ENCODE measurements at places on chromosomes 4 and X. TPM values are rescaled to one million over a fixed set of nuclear protein-coding genes. Genes with fewer than 3 reads are reported as not detected.

TEX13D gene
- 0.05 TPM for polyA plus RNA-seq

GRCh38 chrX:769796-770195, 139.2 kb downstream of the SHOX start:
- DNase-seq = no peak

DNA sequence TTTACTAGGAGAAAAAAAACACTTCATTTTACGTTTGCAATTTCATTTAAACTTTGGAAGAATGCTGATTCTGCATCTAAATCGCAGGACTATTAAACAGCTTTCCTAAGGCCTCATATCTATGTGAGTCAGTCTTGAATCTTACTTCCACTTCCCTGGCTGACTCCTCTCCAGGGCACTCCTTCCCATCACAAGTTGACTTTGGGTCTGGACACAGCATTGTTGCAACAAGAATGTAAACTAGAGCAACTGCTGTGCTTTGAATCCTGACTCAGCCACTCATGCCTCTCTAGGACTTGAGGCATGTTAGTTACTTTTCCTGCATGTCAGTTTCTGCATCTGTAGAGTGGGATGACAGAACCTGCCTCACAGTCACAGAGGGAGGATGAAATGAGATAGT, 413.8 kb downstream of the FAT4 start:
- peak; percentile 55 for DNase-seq

DNA sequence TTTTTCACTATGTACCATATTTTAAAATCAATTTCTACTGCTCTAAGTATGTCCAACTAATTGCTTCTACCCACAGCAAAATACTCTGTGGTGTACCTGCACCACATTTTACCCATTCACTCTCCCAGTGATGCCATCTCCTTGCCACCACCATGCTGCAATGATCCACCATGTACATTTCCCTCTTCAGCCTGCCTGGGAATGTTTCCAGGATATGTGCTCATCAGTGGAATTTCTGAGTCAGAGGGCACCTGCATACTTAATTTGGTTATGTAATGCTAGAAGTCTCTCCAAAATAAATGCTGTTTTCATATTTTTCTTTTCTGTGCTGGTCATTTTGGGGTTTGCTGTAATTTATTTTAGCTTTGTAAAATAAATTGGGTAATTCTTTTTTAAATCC, 33.2 kb upstream of the OCIAD2 start:
- peak; percentile 19 for DNase-seq

- DNase-seq = no peak
Observed at GRCh38 chr4:178296669-178297068, 854.4 kb upstream of the AGA start.

DNA sequence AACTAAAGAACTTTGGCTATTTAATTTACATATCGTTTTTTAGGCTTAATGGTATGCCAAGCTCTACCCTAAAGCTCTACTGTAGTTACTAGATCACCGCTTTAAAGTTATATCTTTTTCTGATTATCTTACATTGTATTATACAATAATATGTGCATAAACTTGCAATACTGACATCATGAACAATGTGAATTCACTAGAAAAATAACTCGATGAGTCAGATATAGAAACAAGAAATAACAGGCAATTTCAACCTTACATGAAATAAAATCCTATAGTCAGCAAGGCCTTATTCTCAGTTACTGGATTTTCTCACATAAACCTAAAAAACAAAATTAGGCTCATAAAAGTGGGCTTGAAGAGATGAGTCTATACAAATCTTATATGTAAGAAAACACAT, 32.5 kb downstream of the PDGFC start:
- DNase-seq = no peak

DNA sequence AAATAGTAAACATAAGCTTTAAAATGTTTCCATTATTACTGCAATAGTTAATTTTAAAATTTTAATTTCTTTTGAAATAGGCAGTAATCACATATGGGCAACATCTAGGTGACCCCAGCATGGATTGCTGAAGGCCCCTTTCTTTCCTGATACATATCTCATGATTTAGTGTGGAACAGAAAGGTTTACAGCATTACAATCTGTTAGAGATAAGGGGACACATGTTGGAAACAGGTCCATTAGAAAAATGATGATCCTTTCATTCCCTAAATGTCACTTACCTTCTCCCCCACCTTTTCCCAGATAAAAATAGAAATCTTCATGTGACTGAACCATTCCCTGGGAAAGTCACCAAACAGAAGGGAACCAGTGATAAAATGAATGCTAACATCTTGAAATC, 90.4 kb downstream of the RASL11B start:
- no peak for DNase-seq

GAGE2A gene
- polyA plus RNA-seq = not detected

DNA sequence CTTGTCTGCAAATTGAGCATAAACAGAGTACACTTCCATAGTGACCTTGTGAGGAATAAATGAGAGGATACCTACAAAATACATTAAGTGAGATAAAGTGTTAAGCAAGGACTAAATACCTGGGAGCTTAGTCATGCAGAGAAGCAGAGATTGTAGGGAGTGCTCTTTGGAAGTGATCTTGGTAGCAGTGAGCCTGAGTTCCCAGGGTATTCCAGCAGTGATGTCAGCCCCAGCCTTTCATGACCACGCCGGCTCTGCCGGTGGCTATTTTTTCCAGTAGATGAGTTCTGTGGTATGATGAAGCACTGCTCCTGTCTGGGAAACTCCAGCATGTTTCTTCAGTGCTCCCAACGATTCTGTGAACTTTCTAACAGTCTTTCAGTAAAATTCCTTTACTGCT, 391.5 kb upstream of the IGFBP7 start:
- DNase-seq = peak; percentile 78

- no peak for DNase-seq
Observed at GRCh38 chr4:40923316-40924095, 173.8 kb downstream of the NSUN7 start.

NAP1L3 gene
- 10.8 TPM for polyA plus RNA-seq

GRCh38 chrX:118510111-118510510, 14.5 kb downstream of the DOCK11 start:
- DNase-seq = no peak

DNA sequence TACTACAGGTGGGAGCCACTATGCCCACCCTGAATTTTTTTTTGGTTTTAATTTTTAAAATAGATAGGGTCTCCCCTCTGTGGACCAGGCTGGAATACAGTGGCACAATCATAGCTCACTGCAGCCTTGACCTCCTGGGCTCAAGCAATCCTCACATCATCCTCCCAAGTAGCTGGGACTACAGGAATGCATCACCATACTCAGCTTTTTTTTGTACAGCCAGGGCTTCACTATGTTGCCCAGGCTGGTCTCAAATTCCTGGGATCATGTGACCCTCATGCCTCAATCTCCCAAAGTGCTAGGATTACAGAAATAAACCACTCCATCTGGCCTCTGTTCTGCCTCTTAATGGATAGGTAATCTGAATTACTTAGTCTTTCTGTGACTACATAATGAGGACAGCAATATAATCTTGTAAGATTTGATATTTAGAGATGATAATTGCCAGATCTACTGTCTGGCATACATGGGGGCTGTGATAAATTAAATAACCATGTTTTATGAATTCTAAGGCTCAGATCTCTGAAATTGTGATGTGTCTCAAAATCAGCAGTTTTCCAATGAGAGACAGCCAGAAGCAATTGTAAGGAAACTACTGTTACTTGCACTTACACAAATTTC, 26.7 kb downstream of the PDS5A start:
- DNase-seq = no peak

DNA sequence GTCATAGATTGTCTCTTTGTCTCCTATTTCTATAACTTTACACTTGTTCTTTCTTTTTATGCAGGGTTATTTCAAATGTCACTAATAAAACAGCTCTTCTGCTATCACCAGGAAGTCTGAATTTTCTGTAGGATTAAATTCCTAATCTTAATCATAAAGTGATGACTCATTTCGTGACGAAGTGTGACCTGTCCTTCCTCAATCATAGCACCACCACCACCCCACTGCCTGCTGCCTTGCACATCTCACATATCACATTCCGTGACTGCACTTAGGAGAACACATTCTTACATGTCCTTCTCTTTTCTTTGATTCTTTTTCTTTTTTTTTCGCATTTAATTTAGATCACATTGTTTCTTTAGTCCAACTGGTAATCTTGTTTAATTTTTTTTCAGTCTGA, 57.7 kb upstream of the UGT2B7 start:
- DNase-seq = no peak

DNA sequence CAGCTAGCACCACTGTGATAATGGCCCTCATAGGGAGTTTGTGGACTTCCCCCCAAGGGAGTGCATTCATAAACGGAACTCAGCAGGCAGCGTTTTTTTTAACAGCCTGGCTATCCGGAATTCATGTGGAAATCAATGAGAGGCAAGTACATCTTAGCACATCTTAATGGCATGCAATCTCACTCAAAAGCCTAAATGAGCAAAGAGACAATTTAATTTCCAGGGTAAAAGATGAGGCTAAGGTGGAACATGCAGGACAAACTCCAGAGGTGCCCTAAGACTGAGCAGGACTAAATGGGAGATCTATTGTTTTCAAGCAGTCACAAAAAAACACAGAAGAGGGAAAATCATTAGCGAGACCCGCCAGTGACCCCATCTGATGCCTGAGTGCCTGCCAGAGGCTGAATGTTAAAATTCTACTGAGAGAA, 243.5 kb upstream of the KCNIP4 start:
- DNase-seq = no peak

- no peak for DNase-seq
Observed at GRCh38 chr4:136670265-136670664, 862.0 kb downstream of the PCDH18 start.
